ENCODE measurements at places on chromosomes 13 and 19. TPM values are rescaled to one million over a fixed set of nuclear protein-coding genes. Genes with fewer than 3 reads are reported as not detected.

VSTM1 gene
- total RNA-seq: 1.1 TPM

SNRPD2 gene
- total RNA-seq: 188 TPM

PTPRS gene
- total RNA-seq: 131 TPM

GPC6 gene
- total RNA-seq: 8.4 TPM

TMEM238 gene
- 19.8 TPM for total RNA-seq

SULT2A1 gene
- total RNA-seq: not detected

PCDH17 gene
- 65.4 TPM for total RNA-seq

ZNF556 gene
- not detected for total RNA-seq

KIR3DL3 gene
- not detected for total RNA-seq

KLK14 gene
- total RNA-seq: not detected

FFAR3 gene
- not detected for total RNA-seq

TNFRSF19 gene
- total RNA-seq: 17.9 TPM

ZNF558 gene
- total RNA-seq: 27.6 TPM

SCEL gene
- total RNA-seq: 109 TPM

PPP1R12C gene
- total RNA-seq: 120 TPM

PSG7 gene
- not detected for total RNA-seq

ZNF93 gene
- total RNA-seq: 1.9 TPM

ZNF492 gene
- 0.29 TPM for total RNA-seq

SPRED3 gene
- 1.6 TPM for total RNA-seq

PCDH8 gene
- not detected for total RNA-seq

KIR2DL3 gene
- not detected for total RNA-seq

ZNF223 gene
- total RNA-seq: 5.8 TPM

SLC8A2 gene
- 0.23 TPM for total RNA-seq

TRIM28 gene
- 199 TPM for total RNA-seq

METTL21C gene
- total RNA-seq: not detected

ZNF426 gene
- 15.3 TPM for total RNA-seq

SIGLEC14 gene
- total RNA-seq: 11.8 TPM

ATP4A gene
- total RNA-seq: not detected

ZNF208 gene
- total RNA-seq: 6.3 TPM

NALCN gene
- total RNA-seq: 3.5 TPM

CACNA1A gene
- total RNA-seq: 0.26 TPM

ADGRE3 gene
- 17.3 TPM for total RNA-seq

PSG6 gene
- total RNA-seq: not detected

GIPR gene
- 4.8 TPM for total RNA-seq

ZFP82 gene
- total RNA-seq: 5.4 TPM

FPR1 gene
- 53.3 TPM for total RNA-seq

LMTK3 gene
- 7.1 TPM for total RNA-seq
